ENCODE measurements at places on chromosomes 2 and 18.

- DNase-seq: no peak
Observed at GRCh38 chr2:219447242-219448098, 12.8 kb downstream of the SPEG start.

- no peak for DNase-seq
Observed at GRCh38 chr2:191483117-191483516, 194.8 kb upstream of the NABP1 start.

DNA sequence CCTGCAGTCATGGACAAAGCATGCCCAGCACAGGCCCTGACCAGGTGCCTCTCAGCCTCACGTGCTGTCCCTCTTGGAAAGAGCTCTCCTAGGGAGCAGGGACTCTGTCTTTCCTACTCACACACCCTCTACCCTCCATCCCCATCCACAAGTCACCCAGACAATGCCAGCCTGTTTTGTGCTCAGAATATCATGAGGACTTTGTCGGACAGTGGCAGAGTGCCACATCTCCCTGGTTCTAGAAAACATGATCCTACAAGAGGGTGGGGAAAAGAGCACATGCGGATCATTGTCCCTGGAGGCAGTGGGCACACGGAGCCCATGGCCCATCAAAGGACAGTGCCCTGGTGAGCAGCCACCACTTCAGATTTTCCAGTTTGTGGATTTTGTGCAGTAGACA is 3.7 kb upstream of the MAL start:
- no peak for DNase-seq

DNA sequence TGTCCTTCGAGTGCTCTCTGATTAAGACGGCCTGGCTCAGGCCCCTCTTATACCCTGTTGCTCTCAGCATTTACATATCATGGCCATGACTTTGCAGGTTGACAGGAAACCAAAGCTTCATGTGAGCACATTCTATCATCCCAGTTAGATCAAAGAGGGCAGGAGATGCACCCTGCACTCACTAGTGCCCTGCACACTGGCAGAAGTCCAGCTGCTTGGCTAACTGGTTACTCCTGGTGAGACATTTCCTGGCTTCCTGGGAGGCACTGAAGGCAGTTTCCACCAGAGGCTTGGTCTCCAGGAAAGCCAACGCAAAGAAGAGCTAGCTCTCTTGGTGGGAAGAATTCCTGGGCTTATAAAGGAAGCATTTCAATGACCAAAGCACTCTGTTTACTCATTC is 66.3 kb downstream of the LIPG start:
- DNase-seq: no peak

GRCh38 chr2:86284987-86285386 is 52.4 kb downstream of the REEP1 start:
- peak; percentile 6 for DNase-seq

- no peak for DNase-seq
Observed at GRCh38 chr2:215751200-215751910, 262.0 kb downstream of the MREG start.

GRCh38 chr2:199940373-199940772 is 14.9 kb downstream of the TYW5 start:
- peak; percentile 1 for DNase-seq

- DNase-seq: no peak
Observed at GRCh38 chr18:6396276-6396675, 18.4 kb downstream of the L3MBTL4 start.

DNA sequence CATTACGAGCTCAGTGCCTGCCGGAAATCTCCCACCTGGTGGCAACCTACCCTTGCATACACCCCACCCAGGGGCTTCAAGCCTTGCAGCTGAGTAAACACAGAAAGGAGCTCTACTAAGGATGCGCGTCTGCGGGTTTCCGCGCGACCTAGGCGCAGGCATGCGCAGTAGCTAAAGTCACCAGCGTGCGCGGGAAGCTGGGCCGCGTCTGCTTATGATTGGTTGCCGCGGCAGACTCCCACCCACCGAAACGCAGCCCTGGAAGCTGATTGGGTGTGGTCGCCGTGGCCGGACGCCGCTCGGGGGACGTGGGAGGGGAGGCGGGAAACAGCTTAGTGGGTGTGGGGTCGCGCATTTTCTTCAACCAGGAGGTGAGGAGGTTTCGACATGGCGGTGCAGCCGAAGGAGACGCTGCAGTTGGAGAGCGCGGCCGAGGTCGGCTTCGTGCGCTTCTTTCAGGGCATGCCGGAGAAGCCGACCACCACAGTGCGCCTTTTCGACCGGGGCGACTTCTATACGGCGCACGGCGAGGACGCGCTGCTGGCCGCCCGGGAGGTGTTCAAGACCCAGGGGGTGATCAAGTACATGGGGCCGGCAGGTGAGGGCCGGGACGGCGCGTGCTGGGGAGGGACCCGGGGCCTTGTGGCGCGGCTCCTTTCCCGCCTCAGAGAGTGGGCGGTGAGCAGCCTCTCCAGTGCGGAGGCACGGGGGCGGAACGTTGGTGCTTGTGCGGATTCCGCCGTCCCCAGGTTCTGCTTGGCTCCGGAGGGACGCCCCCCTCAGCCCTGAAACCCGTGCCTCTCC is at the start of gene MSH2:
Gene MSH2, plus strand, starts transcription at position 352 of the 804 bp plus-strand sequence. Its CDS starts 36 bp downstream, at position 388.
- peak; percentile 96 for DNase-seq

DNA sequence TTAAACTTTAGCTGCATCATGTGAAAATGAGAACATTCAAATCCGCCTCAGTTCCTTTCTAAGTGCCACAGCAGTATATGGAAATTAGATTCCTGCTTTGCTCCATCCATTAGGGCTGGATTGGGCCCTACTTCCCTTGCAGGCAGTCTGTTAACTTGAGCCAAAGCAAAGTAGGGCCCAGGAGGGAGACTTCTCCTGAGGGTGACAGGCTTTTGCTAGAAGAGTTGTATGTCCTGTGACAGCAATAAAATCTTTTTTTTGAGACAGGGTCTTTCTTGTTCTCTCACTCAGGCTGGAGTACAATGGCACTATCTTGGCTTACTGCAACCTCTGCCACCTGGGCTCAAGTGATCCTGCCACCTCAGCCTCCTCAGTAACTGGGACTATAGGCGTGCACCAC is 28.1 kb downstream of the VIL1 start:
- DNase-seq: no peak

DNA sequence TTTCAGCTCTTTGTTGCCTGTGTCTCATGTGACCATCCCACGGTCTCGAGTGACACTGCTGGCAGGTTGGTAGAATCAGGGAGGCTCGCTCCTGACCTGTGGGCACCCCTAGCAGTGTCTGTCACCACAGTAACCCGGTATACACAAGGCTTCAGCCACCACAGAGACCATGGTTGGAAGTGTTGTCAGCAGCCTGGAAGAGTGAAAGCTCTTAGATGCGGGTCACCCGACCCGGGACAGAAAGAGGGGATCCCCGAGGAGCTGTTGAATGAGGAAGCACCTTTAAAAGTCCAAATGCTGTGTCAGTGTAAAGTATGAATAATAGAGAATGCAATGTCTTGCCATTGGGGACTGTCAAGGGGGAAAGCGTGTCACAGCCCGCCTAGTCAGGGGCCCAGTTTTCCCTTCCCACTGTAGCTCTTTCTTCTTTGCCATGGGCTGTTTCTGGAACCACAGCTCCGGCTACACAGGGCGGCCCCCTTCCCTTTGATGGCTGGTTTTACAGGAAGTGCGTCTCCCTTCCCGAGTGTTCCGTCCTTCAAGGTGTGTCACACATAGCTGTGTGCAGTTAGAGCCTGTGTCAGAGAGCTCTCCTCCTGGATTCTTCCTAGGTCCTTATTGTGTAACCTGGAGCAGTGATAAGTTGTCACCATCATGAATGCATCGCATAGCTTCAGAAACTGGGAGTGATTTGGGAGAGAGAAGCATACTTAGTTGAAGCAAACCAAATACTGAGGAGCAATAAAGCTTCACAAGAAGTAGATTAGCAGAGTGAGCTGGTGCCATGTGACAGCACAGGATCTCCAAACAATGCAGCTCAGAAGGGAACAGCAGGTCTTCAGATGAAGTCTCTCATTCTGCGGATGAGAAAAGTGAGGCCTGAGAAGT is 81.4 kb downstream of the MTCL1 start:
- DNase-seq: no peak

- DNase-seq: no peak
Observed at GRCh38 chr2:234444893-234445292, 52.0 kb downstream of the ARL4C start.

- no peak for DNase-seq
Observed at GRCh38 chr2:236172255-236173035, 4.3 kb upstream of the GBX2 start.

GRCh38 chr2:230602562-230603230 is 109.9 kb upstream of the CAB39 start:
- no peak for DNase-seq

DNA sequence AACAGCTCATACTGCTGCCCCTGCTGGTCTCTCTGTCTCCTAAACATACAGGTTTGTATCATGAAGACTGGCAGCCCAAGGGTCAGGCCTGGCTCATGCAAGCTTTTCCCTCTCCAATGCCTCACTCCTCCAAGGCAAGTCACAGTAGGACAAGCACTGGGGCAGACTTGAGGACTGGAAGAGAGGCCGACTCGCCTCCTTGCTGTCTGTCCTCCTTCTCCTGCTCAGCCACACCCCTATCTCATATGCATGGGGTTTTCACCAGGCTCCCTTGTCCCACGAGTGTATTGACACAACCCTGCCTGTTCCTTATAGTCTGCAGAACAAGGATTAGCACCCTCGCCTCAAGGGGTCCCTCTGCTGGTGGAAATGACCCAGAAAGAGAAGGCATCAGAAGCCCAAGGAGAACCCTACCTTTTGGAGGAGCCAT is 223.7 kb downstream of the SOX11 start:
- DNase-seq: no peak

DNA sequence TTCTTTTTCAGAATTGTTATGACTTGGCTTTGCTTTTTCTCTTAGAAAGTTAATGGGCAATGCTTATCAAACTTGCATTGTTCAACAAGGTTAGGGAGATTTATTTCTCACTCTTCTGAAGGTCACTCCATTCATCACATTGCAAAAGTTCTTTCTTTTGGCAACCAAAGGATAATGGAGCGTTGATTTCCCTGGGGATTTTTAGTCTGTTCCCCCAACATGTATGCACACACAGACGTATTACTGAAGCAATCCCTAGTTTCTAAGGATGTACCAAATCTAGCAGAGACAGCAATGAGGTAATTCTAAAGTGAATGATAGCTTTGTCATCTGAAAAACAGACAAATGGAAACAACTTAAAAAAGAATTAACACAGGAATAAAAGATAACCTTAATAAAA is 349.1 kb downstream of the NYAP2 start:
- DNase-seq: no peak

DNA sequence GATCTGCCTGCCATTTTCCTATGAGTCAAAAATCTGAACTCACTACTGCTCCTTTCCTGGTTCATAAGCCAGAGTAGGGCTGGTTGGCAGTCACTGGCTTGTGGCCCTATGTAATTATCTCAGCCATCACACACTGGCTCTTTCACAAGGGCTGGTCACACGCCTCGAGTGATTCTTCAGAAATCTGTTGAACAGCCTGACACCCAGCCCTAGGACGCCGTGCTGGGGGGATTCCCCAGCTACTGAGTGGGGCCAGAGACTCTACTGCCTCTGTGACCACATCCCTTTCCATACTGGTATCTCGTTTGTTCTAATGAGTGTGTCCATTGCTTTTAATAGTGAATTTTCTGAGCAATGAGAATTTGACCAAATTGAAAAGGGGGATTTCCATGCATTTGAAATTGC is 45.8 kb upstream of the RBM44 start:
- DNase-seq: no peak

GRCh38 chr2:881204-881918 is 69.3 kb upstream of the SNTG2 start:
- no peak for DNase-seq

DNA sequence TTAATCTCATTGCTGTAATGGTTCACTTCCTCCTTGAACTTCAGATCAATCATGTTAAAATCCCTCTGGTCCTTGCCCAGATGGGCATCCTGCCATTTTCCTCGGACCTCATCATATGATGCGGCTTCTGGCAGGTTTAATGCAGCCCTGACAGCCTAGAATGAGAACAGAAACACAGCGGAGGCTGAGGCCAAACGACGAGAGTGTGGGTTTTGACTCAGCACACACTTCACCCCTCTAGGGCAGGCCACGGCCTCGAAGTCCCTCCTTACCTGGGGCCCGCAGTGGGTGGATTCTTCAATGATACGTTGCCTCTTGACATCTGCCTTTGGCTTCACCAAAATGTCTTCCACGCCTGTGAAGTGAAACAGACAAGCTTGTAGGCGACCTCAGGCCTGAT is 56.8 kb downstream of the POLR1A start:
- DNase-seq: no peak

- DNase-seq: no peak
Observed at GRCh38 chr18:26287644-26288043, 61.4 kb downstream of the TAF4B start.

- no peak for DNase-seq
Observed at GRCh38 chr2:12712881-12713280, 3.9 kb upstream of the TRIB2 start.

DNA sequence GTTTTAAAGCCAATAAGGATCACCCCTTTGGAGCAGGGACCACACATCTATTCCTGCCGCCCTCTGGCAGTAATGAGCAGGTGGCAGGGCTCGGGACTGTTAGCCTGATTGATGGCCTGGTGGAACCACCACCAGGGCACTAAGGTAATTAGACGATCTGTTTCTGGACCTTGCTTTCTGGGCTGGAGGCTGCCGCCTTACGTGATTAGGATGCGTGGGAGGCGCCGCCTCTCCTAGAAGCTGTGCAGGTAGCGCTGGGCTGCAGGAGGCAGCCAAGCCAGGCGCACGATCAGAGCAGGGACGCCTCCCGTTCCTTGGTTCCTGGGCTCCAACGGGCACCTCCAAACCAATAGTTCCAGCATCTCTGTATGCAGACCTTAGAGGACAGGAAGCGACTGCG is 242.6 kb upstream of the RAB12 start:
- no peak for DNase-seq

DNA sequence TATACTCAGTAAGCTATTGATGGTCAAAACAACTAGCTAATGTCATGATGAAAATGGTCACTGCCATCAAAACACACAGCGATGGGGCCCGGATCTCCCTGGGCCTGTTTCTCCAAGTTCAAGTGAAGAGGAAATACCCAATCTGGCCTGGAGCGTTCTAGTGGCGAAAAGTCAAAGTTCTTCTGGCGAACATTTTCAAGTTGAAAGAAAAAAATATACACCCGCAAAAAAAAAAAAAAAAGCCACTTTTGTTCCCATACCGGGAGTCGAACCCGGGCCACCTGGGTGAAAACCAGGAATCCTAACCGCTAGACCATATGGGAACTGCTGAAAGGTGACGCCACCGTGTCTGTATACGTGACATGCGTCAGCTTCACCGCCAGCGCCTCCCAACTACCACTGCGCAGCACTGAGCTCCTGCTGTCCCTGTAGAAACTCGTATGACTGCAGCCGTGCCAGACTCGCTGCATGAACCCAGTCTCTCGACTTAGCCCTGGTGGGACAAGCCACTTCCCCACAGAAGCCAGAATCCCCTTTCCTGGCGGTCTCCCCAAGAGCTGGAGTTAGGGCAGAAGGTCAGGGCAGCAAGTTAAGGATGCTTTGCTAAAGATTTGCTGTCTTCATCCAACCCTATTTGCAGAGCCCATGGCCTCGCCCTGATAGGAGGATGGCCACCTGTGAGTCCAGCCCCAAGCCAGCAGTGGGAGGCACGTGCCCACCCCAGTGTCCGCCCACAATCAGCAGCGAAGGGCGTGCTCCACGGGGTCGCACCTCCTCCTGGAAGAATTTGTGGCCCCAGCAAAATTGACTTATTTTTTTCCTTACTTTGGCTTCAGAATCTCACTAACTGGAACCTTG is 5.6 kb upstream of the IMP4 start:
- no peak for DNase-seq

All from NCI-H524 treated with DMSO at 0.1 percent for 48 hours (cell line).